Stimulated activated CD4-positive, alpha-beta T cell treated with anti-CD3 and anti-CD28 coated beads, Interleukin-12 subunit alpha, Interleukin-12 subunit beta, amount 100 ng/mL, for 24 hours (primary cell): ENCODE measurements at places on chromosomes 13 and 19.

DNA sequence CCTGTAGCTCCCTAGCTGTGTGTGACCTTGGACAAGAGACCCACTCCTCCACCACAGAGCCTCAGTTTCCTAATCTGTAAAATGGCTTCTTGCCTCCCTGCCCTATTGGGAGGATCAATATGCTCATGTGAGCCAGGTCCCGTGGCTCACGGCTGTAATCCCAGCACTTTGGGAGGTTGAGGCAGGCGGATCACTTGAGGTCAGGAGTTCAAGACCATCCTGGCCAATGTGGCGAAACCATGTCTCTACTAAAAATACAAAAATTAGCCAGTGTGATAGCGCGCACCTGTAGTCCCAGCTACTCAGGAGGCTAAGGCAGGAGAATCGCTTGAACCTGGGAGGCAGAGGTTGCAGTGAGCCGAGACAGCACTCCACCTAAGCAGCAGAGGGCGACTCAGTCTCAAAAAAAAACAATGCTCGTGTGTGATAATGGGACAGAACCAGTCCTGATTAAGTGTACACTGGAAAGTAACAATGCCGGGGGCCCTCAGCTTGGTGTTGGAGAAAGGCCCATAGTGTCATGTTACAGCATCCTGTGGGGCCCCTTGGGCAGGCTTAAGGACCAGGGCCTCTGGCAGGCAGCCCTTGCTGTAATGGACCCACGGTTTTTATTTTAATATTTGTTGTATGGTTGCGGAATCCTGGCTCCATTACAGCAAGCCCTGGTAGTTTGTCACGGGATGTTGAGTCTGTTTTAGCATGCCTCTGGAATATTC lies 6.8 kb downstream of the RPS11 start:
- no peak for DNase-seq

- no peak for DNase-seq
Observed at GRCh38 chr13:43850873-43851272, 28.7 kb downstream of the CCDC122 start.

DNA sequence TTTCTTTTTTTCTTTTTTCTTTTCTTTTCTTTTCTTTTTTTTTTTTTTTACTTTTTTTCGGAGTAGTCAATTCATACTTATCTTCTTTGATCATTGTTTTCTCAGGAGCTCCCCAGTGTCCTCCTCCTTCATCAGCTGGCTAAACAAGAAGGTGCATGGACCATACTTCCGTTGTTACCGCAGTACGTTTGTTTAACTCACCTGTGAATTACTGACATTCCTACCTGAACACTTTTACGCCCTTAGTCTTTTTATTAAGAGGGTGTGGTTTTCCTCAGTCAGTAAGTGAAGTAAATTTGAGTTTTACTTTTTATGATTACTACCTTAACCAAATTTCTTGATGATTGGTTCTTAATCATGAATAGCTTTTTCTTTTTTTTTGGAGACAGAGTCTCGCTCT lies 47.1 kb downstream of the B3GLCT start:
- no peak for DNase-seq

- DNase-seq: no peak
Observed at GRCh38 chr19:5131031-5131505, 162.2 kb downstream of the KDM4B start.

DNA sequence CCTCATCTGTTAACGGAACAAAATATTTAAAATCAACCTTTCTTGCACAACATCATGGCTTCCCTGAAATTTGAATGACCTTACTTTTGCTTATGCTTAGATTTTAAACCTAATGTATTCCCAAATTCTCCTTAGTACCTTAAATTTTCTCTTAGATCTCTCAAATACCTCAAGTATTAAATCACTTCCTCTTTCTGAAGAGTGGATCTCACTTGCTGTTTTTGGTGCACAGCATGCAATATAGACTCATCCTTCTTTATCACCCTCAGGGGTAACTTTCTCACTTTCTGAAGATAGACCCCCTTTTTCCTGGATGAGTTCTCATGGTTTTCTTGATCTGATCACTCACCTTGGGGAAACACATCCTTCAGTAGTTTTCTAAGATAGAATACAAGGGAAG lies 871.7 kb downstream of the DACH1 start:
- no peak for DNase-seq

- DNase-seq: no peak
Observed at GRCh38 chr13:53782488-53782961, 753.9 kb downstream of the OLFM4 start.

DNA sequence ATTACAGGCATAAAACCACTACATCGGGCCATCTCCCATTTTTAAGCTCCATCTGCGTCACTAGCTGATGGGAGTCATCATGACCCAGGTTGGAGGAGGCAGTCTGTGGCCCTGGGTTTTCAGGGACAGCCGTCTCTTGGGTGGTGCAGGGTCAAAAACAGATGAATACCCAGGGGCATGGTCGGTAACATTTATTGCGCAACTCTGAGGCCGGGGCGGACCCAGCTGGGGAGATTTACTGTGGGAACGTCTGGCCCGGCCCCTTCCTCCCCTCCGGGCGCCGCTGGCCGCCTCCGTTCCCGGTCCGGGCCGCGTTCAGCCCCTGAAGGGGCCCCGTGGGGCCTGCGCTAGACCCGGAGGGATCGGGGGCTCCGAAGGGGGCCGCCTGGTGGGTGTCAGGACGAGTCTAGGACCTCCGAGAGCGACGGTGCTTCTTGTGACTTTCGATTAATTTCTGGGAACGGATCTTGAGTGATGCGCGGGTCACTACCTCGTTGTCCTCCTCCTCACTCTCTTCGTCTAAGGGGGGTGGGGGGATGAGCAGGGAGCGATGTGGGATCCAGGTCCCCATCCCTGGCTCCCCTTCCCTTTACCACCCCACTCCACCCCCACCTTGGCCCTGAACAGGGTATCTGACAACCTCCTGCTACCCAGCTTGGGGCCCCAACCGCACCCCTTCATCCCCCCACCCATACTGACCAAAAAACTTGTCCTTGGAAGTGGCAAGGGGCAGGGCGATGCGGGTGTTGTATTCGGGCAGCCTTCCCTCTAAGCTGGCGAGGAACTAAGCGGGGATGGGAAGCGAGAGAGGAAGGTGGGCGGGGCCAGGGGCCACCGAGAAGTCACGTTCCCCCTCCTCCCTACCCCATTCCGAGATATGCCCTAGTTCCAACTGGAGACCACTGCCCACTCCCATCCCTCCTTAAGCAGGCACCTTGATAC lies 1.6 kb upstream of the RGL3 start:
- no peak for DNase-seq

GRCh38 chr13:78596736-78597601 lies 6.4 kb downstream of the POU4F1 start:
- DNase-seq: no peak

DNA sequence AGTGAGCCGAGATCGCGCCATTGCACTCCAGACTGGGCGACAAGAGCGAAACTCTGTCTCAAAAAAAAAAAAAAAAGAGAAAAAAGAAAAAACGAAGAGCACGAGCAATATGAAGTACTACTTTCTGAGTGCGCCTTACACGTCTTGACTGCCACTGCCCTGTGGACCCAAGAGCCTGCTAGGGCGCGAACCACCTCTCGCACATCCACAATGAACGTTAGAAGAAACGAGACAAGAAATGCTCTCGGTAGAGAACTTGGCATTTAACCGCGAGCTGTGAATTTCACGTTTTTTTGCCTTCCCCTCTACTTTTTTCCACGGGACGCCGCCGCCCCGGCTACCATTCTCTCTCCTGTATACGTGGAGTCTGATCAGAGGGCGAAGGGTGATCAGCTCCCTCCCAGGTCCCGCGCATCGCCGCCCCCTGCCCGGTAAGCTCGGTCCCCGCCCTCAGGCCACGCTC lies 454 bp downstream of the TIMM44 start:
- no peak for DNase-seq

- no peak for DNase-seq
Observed at GRCh38 chr13:45728759-45729158, 26.6 kb downstream of the CBY2 start.

- DNase-seq: no peak
Observed at GRCh38 chr13:52743988-52744387, 4.4 kb upstream of the CNMD start.
